ENCODE measurements at places on chromosomes 2 and 18. TPM values are rescaled to one million over a fixed set of nuclear protein-coding genes. Genes with fewer than 3 reads are reported as not detected.

Gene ACOXL
- total RNA-seq = 0.18 TPM

Gene NT5C1B
- not detected for total RNA-seq

Gene COL6A3
- total RNA-seq = 1,719 TPM

Gene ICA1L
- 56.8 TPM for total RNA-seq

Gene MDH1B
- total RNA-seq = 3.2 TPM

Gene SLC39A6
- total RNA-seq = 29.8 TPM
